ENCODE measurements at places on chromosomes 3 and 15. TPM values are rescaled to one million over a fixed set of nuclear protein-coding genes. Genes with fewer than 3 reads are reported as not detected.

ARPP19 gene
- 110 TPM for total RNA-seq

RABL3 gene
- total RNA-seq, result 21.4 TPM

MYZAP gene
- total RNA-seq, result 2.7 TPM

MEIS2 gene
- 276 TPM for total RNA-seq

Measured in metanephros (tissue), 2 donors.